Stimulated activated CD4-positive, alpha-beta T cell treated with anti-CD3 and anti-CD28 coated beads, Interleukin-4, amount 100 ng/mL, for 1 hour (primary cell): ENCODE measurements at places on chromosomes 2 and 18.

GRCh38 chr2:121135168-121135853 lies 149.7 kb downstream of the TFCP2L1 start:
- no peak for DNase-seq

- no peak for DNase-seq
These were observed 222.0 kb downstream of the LOXHD1 start for GRCh38 chr18:46435031-46435430.

DNA sequence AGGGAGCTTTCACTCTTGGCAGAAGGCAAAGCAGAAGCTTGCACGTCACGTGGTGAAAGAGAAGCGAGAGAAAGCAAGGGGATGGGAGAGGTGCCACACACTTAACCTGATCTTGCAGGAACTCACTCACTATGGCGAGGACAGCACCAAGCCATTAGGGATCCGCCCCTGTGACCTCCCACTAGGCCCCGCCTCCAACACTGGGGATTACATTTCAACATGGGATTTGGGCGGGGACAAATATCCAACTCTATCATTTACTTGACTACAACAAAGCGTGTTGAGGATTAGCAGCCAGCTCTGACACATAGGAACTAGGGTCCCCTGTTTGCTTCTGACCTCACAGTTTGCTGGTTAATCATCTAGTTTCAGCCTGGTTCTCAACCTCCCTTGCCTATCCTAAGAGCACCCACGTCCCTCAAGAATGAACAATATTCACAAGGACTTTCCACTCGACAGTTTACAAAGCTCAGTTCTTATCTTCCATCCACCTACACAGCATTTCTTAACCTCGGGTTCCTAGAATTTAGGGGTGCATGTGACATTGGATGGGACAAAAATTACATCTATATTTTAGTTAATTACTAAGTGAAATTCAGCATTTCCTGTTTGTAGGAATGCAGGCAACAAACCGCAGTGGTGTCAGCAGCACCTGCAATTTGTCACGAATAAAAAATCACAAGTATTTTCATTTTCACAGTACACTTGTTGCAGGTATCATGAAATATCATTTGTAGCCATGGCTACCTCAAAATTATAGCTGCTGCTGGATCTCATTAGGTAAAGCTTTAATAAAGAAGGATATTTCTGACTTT lies 36.0 kb downstream of the LBH start:
- DNase-seq = peak; percentile 50

DNA sequence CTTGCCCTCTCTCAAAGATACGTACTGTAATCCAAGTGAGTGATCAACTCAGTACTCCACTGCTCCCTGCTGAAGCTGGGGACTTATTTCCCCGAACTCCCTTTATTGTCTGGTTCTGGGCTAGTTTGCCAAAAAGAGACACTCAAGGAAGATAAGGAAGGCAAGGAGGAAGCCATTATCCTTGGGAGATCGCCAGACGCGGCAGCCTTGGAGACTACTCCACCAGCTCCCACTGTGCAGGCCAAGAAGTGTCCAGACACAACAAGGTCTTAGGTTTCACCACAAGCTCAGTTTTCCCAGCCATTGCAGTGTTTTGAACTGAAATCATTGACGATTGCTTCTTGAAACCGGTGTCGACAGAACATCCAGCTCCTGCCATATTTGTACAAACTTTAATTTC lies 439.6 kb upstream of the UBE2E3 start:
- DNase-seq = no peak

- DNase-seq = no peak
These were observed 2.9 kb downstream of the NEDD4L start for GRCh38 chr18:58046794-58047555.

DNA sequence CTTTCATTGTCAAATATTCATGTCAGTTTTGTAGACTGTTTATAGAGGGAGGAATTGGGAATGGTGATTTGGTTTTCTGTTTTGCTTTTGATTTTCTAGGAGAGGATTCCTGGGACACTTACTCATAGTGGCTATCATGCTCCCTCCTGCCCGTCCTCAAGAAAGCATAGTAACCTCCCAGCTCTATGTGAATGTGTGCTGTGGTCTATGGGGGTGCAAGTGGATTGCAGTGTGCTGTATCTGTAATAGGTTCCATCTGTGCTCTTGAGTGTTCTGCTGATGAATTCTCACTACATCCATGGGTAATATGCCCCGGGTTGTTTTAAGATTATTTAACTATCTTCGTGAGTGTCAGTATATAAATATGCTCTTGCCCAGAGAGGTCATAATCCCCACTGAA lies 811.3 kb downstream of the CNTNAP5 start:
- DNase-seq = no peak

DNA sequence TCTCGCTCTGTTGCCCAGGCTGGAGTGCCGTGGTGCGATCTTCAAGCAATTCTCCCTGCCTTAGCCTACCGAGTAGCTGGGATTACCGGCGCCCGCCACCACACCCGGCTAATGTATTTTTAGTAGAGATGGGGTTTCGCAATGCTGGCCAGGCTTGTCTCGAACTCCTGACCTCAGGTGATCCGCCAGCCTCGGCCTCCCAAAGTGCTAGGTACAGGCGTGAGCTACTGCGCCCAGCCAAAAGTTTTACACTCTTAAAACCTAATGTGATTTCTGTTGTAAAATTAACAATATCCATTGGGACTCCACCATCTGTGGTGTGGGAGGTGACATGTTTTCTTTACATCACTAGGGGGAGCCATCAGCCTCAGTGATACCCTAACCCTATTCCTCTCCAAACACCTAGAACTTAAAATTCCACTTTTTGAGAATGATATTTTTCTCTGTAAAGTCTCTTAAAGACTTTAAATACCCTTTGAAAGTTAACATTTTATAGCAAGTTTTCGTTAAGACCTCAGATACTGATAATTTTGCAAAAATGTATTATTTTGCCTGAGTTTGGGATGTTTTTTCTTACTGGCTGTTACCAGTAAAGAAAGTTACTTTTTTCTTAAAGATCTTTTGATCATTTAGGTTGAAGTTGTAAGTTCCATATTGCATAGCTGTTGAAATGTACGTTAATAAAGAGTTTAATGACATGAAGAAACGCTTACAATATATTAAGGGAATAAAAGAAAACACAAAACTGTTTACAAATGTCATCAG lies 11.6 kb upstream of the EIF2AK2 start:
- DNase-seq = no peak

DNA sequence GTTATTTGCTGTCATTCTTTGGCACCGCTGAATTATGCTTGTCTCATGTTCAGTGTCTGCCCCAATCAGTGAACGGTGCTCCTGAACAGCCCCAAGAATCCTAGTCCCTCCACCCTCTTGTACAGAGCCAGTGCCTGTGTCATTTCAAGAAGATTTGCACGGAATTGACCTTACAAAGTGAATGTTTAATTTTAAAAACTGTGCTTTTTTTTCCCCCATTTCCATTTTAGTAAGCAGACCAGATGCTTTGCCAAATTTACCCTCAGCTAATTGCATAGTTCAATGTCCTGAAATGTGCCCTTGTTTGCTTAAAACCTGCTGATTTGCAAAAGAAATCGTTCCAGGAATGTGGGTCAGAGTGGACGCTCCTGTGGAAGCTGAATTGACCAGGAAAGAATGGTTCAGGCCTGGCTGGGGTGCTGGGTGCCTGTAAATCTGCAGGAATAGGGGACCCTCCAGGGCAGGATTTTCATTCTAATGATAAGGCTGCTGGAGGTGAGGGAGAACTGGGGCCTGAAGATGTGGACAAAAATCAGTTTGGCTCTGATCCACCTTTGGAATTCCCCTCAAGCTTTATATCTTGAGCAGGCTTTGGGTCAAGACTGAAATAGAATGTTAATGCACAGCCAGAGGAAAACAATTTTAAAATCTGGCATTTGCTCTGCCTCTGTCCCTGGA lies 20.1 kb downstream of the TMEM17 start:
- DNase-seq = no peak

GRCh38 chr2:105935063-105935462 lies 190.4 kb downstream of the NCK2 start:
- no peak for DNase-seq

DNA sequence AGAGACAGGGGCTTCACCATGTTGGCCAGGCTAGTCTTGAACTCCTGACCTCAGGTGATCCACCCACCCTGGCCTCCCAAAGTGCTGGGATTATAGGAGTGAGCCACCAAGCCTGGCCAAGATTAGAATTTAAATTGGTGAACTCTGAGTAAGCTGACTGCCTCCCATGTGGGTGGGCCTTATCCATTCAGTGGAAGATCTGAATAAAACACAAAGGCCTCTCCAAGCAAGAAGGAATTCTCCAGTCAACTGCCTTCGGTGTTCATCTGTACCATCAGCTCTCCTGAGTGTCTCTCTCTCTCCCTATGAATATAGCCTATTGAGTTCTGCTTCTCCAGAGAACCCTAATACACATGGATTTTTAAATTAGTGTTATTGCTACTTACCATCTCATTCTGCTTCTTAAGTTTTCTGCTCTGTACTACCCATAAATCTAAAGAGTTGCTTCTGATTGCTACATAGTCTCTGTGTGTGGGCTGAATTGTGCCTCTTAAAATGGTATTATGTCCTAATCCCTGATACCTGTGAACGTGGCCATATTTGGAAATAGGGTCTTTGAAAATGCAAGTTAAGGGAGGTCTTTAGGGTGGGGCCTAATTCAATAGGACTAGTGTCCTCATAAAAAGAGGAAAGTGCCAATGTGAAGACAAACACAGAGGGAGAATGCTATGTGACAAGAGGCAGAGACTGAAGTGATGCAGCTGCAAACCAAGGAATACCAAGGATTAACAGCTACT lies 36.3 kb downstream of the FBXO11 start:
- no peak for DNase-seq

DNA sequence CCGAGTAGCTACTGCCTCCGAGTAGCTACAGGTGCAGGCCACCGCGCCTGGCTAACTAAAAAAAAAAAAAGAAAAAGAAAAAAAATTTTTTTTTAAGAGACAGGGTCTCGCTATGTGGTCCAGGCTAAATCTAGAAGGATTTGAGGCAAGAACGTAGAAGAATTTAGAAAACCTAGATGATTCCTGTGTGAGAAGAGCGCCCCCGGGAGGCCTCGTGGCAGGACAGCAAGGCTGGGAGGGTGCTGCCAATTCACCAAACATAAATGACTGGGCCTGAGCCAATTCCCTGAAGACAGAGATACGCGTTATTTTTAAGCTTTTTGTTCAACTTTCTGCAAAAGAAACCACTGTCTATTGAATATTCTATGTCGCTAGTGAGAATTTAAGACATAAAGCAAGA lies 90.1 kb upstream of the TGFA start:
- DNase-seq = no peak

GRCh38 chr2:177625744-177626650 lies 233.4 kb downstream of the AGPS start:
- no peak for DNase-seq

GRCh38 chr2:152504618-152505017 lies 169.6 kb downstream of the FMNL2 start:
- no peak for DNase-seq

DNA sequence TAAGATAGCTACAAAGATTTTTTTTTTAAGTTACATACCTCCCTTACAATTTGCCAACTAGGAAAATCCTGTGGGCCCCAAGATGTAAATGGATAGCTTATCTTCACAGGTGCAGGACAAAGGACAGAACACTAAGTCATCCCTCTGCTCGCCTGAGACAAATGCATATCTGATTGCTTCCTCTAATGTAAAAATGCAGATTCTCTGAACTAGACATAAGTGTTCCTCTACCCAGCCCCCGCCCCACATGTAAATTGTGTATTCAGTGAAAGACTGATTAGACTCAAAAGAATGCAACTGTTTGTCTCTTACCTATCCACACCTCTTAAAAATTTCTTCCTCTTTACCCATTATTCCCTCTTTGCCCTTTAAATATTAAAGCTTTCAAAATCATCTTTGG lies 96.5 kb downstream of the CYP26B1 start:
- no peak for DNase-seq

- DNase-seq = no peak
These were observed 37.7 kb downstream of the TPO start for GRCh38 chr2:1450915-1451314.

DNA sequence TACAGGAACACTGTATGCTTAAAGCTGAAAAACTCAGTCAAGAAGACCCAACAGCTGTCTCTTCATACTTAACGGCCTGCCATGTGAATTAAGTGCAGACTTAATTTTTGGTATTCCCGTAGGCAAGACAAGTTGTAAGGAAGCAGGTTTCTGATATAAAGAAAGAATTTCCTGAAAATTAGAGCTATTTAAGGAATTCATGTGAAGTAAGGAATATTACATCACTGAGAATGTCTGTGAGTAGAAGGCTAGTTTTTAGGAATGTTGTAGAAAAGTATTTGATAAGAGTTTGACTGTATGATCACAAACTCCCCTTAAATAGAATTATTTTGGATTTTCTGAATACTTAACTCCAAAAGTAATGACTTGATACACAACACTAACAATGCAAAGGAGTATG lies 51.0 kb downstream of the WDR33 start:
- DNase-seq = no peak

DNA sequence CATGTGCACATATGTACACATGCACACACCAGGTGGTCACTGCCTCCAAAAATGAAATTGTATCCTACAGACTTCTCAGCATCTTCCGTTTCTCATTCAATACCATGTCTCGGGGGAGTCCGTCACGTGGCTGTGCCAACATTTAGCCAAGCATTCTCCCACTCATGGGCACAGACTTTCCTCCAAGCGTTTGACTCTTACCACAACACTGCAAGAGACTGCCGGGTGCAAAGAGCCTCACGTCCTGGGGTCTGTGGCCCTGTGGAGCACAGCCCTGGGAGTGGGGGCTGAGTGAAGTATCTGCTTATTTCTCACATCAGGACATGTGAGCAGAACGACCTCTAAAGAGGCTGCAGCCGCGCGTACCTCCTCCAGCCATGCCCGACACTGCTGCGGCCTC lies 28.0 kb downstream of the HDAC4 start:
- DNase-seq = no peak

DNA sequence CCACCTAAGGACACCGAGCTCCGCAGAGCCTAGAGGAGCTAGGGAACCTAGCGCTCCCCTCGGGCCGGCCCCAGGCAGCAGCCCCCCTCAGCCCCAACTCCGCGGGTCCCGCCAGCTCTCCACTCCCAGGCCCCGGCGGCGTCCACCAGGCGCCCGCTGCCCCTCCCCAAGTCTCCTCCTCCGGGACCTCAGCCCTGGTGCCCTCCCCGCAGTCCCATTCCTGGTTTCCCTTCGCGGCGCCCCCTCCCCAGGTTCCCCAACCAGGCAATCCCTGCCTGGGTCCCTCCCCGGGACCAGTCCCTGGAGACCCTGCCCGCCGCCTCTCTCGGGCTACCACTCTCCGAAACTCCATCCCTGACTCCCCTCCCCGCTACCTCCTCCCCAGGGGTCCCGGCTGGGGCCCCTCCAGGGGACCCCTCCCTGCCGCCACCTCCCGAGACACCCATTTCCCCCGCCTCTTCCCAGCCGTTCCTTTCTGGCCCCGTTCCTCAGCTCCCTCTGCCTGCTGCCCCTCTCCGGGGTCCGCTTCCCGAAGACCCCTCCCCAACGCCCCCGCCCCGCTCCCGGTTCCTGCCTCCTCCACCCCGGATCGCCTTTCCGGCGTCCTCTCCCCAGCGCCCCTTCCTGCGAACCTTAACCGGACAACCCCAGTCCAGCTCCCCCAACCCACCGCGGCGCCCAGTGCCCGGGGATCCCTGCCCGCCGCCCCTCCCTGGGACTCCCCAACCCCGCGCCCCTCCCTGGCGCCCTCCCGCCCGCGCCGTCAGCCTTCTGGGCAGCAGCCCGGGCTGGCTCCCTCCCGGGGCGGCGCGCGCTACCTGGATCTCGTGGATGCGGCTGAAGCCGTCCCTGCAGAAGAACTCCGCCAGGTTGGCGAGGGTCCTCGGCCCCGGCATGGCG lies 678 bp downstream of the CYP27C1 start:
- DNase-seq = peak; percentile 11
